ENCODE measurements at places on chromosomes 11 and 22.

GRCh38 chr11:9320047-9320446 lies 5.7 kb upstream of the TMEM41B start:
- no peak for DNase-seq

DNA sequence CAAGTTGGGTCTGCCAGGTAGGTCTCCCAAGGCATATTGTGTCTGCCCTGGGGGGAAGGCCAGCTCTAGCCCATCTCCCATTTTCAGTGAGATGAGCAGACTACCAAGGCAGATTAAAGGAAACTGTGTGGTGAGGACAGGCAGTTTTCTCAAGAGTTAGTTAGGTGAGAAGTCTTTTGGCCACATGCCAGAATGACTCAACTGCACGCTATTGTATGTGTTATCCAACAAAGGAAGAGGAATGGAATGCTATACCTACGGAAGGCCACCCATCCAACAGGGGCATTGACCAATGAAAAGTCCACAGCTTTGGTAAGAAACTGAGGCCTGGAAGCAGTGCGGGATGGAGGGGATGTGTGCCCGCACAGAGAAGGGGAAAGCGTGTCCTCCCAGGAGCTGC lies 941.7 kb downstream of the NTM start:
- peak; percentile 82 for DNase-seq

DNA sequence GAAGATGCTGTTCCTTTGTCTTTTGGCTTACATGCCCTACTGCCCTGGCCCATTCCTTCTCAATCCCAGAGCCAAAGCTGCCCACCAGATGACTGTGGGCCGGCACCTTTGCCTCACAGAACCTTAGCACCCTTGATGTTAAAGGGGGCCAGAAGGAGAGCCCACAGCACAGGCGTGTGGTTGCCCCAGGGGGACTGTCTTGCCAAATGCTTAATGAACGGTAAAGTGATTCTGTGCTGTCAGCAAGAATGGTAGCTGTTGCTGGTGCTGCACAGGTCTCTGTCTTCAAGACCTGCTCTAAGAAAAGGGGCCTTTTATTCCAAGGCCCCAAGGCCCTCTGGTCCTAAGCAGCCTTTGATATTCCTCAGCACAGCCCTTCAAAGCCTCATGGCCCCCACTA lies 113.3 kb downstream of the MORC2 start:
- DNase-seq: no peak

- DNase-seq: no peak
These were observed 647 bp upstream of the SEC14L6 start for GRCh38 chr22:30547188-30547587.

GRCh38 chr11:88169881-88170280 lies 5.4 kb downstream of the RAB38 start:
- DNase-seq: no peak

GRCh38 chr11:44954051-44954906 lies 3.6 kb upstream of the TP53I11 start:
- no peak for DNase-seq

GRCh38 chr11:13962198-13962561 lies 343 bp upstream of the SPON1 start:
- DNase-seq: no peak

DNA sequence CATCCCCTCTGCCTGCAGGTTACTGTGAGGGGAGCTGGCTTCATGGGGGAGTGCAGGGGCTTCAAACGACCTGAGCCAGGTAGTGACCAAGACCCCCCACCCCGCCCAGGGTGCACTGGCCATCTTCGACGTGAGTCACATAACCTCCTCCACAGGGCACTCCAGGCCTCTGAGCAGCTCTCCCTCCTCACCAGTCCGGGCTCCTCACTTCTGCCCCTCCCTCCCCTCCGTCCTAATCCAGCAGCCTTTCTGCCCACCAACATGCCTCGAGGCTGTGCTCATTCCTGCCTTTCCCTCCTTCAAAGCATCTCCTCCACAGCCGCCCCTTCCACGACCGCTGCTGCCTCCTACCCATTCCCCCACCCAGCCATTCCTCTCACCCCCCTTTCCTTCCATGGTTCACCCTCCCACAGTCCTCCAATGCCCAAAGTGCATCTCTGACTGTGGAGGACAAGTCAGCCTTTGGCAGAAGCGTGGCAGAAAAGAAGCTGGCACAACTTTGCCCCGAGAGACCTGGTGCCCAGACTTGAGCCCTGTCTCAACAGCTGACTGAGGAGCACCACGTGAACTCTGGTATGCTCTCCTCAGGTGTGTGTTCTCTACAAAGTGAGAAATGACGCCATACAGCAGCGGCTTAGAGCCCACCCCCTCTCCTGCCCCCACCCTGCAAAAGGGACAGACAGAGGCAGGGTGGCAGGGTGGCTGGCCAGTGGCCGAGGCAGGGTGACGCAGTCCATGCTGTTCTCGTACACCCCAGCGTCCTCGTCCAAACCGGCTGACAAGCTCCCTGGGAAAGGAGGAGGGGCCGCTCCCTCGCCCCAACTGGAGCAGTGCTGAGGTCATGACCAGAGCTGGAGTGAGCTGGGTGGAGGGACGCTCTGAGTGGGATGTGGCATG lies 30.4 kb downstream of the OPCML start:
- no peak for DNase-seq

DNA sequence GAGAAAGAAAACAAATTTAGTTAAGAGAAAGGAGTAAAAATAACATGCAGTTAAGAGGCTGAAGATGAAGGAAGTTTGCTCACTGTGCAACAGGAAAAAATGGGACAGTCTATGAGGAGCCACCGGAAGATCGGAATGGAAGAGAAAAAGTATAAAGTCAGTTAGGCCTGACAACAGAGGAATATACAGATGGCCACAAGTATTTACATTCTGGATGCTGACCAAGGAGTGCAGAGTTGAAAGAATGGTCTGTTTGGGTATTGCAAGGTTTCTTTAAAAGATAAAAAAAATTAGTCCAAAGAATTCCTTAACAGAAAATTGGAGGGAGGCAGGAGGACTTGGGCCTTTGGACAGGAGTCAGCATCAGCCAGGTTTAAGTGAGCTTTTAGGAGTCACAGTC lies 37.5 kb downstream of the RBFOX2 start:
- no peak for DNase-seq
